ENCODE measurements at places on chromosomes 5 and 9.

DNA sequence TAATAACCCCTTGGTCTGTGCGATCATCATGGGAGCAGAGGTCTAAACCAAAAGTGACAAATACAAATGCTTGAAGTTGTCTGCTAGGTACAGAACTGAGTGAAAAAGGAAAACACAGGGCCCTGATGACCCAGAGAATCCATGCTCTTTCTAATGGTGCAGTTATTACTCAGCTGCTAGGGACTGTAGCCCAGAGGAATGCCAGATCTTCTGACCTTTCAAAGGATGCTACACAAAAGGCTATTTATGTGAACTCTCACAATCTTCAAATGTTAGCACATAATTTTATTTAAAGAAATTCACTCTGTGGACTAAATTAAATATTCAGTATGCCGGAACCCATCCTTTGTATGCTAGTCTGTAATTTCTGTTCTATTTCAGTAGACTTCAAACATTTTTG lies 79.9 kb downstream of the PRR16 start:
- no peak for DNase-seq

GRCh38 chr9:130448035-130448624 lies 3.4 kb downstream of the ASS1 start:
- DNase-seq: no peak

- DNase-seq: no peak
Observed at GRCh38 chr5:39370555-39371366, 6.5 kb upstream of the C9 start.

DNA sequence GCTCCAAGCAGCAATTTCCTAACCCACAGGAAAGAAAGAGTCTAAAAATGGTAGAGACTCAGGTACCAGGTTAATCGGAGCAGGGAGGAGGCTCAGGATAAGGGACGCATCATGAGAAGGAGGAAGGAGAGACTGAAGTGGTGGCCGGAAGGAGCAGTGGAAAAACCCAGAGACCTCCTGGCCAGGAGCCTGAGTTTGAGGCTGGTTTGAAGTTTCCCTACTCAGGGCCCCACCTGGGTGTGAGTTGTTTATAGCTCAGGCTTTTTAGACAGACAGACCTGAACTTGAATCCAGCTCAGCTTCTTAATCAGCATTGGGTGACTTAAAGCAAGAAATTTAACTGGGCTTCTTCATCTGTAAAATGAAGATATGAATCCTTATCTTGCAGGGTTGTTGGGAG lies 11.9 kb upstream of the AQP7 start:
- no peak for DNase-seq

- DNase-seq: peak; percentile 2
Observed at GRCh38 chr5:165209101-165209727, 1703.8 kb downstream of the MAT2B start.

DNA sequence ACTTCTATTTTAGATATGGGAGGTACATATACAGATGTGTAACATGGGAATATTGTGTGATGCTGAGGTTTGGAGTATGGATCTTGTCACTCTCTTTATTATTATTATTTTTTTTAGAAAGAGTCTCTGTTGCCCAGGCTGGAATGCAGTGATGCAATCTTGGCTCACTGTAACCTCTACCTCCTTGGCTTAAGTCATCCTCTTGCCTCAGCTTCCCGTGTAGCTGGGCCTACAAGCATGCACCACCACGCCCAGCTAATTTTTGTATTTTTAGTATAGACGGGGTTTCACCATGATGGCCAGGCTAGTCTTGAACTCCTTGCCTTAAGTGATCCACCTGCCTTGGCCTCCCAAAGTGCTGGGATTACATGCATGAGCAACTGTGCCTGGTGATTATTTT lies 138.4 kb upstream of the SLC28A3 start:
- DNase-seq: no peak

GRCh38 chr9:112285056-112285455 lies 48.4 kb downstream of the PTBP3 start:
- DNase-seq: no peak

- DNase-seq: no peak
Observed at GRCh38 chr5:42784132-42784531, 27.5 kb downstream of the CCDC152 start.

GRCh38 chr9:136714893-136715274 lies 2.5 kb downstream of the DIPK1B start:
- DNase-seq: no peak

GRCh38 chr5:626850-627249 lies 14.7 kb downstream of the CEP72 start:
- no peak for DNase-seq

GRCh38 chr5:11619339-11620024 lies 284.8 kb downstream of the CTNND2 start:
- no peak for DNase-seq

- no peak for DNase-seq
Observed at GRCh38 chr9:91807643-91808246, 142.3 kb downstream of the ROR2 start.

- no peak for DNase-seq
Observed at GRCh38 chr5:172454358-172455086, at the start of gene SH3PXD2B. SH3PXD2B (minus strand) TSS chr5:172454525; CDS start chr5:172454352, 173 bp downstream.

DNA sequence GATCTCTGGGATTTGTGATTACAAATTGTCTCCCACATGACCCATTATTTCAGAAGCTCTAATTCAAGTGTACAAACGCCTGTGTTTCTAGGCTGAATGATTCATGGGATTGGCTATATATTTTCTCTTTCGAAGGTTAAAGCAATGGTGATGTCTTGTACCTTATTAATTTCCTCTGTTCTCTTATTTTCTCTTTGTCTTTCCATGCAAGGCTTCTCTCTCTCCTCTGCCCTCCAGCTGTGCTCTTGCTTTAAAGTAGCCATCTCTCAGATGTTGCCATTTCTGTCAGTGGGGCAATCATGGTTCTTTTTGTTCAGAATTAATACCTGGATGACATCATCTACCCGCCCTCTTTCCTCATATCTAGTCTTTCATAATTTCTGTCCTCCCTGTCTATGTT lies 184.3 kb upstream of the ATP10B start:
- DNase-seq: no peak

GRCh38 chr9:108603141-108603540 lies 252.6 kb downstream of the ACTL7B start:
- DNase-seq: no peak

GRCh38 chr5:177183142-177183541 lies 49.6 kb downstream of the NSD1 start:
- DNase-seq: no peak

GRCh38 chr9:26975728-26976707 lies 19.8 kb downstream of the IFT74 start:
- DNase-seq: no peak

DNA sequence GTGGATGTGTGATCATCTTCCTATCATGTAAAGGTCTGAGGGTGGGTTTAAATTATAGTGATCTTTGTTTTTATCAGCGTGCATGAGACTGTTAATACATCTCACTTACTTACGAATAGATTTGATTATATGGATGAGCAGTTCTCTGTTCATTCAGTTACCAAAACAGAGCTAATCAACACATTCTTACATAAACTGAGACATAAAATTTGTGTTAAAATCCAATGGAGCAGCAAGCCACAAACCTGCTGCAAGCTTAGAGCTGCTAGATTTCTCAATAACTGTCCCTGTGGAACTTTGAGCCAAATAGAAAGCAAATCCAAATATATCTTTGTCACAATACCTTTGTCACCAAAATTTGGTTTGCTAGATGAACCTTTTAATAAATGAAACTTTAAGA lies 50.1 kb downstream of the NUDT12 start:
- peak; percentile 79 for DNase-seq

- DNase-seq: no peak
Observed at GRCh38 chr5:493119-493701, 31.0 kb downstream of the SLC9A3 start.

- DNase-seq: no peak
Observed at GRCh38 chr9:116103976-116104820, 49.4 kb upstream of the PAPPA start.

DNA sequence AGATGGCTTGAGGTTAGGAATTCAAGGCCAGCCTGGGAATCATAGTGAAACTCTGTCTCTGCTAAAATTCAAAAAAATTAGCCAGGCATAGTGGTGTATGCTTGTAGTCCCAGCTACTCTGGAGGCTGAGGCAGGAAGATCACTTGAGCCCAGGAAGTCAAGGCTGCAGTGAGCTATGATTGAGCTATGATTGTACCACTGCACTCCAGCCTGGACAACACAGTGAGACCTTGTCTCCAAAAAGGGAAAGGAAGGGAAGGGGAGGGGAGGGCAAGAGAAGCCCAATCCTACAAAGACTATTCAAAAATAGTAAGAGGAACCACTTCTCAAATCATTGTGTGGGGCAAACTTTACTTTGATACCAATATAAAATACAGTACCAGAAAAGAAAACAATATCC lies 11.2 kb downstream of the SEMA4D start:
- no peak for DNase-seq

- DNase-seq: peak; percentile 26
Observed at GRCh38 chr9:89278997-89279739, 31.8 kb upstream of the CKS2 start.

DNA sequence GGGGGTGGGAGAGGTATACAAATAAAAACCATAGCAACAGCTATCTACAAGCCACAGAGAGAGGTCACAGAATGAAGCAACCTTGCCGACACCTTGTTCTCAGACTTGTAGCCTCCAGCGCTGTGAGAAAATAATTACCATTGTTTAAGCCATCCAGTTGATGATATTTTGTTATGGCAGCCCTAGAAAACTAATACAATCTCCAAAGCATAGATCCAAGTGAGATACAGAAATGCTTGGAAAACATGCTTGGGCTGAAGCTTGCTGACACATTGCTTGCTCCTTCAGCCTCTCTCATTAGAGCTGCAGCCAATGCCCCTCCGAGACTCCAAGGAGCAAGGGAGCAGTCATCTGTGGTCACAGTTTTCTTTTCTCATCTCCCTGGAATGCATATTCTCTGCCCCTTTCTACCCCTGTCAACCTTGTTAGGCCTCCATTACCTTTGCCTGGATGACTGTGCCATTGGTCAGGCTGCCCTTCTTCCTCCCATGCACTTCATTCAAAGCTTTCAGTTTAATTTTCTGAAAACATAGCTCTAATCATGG lies 401.4 kb upstream of the KLF4 start:
- DNase-seq: peak; percentile 74

DNA sequence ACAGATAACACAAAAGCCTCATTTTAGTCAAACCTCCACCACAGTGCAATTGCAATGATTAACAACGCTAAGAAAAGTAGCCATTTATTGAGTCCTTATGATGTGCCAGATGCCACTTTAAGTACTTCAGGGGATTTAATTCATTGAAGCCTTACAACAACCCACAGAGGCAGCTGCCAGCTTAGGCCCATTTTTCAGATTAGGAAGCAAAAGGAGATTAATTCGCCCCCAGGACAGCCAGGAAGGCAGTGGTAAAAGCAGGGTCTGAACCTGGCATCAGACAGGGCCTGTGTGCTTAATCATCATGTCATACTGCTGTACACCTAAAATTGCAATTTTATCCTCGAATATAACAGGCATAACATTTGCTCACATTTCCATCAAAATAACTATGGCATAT lies 23.9 kb downstream of the MED27 start:
- no peak for DNase-seq

DNA sequence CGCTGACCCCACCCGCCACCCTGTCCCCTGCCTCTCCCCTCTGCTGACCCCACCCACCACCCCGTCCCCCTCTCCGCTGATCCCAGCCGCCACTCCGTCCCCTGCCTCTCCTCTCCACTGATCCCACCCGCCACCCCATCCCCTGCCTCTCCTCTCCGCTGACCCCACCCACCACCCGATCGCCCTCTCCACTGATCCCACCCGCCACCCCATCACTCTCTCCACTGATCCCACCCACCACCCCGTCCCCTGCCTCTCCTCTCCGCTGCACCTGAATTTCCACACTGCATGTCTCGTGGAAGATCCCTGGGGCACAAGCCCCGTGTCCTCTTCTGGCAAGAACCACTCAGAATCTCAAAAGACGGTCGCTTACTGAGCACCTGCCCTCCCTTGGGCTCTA lies 53.4 kb upstream of the OLFM1 start:
- DNase-seq: no peak

DNA sequence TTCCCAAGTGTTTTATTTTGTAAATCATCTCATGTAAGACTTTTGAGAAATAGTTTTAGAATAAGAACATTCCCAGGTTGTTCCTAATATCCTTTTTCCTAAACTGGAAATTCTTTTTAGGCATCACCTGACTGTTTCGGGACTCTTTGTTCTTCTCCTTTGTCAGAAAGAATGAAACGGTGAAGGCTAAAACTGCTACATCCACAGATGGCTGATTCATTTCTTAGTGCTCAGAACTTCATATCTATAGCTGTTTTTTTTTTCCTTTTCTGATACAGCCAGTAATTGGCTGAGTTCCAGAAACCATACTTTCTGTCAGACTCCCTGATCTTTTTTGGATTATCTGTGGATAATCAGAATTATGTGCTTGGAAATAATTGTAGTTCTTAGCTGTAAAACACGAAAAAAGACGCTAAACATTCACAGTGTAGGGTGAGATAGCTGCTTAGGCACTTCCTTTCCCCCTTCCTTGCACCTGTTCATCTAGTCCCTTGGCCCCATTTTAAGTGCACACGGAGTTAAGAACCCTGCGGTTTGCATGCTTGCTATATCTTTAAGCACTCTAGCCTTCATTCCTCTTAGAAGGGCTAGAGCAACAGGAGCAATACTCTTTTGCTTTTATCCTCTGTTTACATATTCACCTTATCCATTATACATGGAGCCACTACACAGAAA lies 283.9 kb downstream of the PJA2 start:
- DNase-seq: no peak

DNA sequence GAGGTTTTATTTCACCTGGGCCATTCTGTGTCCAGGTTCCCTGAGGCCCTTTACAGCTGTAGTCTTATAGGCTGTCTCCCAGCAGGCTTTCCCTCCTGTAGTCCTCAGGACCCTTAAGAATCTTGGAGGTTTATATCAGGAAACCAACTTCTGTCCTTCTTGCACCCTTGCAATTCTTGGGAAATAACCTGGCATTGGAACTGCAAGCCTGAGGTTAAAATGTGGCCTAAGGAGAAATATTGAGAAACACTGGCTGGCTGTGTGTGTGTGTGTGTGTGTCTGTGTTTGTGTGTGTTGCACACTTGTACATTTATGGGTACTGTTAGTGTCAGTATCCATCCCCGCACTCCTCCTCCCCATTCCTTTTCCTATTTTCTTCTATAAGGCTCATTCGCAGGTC lies 168.9 kb downstream of the PAPPA start:
- DNase-seq: no peak

DNA sequence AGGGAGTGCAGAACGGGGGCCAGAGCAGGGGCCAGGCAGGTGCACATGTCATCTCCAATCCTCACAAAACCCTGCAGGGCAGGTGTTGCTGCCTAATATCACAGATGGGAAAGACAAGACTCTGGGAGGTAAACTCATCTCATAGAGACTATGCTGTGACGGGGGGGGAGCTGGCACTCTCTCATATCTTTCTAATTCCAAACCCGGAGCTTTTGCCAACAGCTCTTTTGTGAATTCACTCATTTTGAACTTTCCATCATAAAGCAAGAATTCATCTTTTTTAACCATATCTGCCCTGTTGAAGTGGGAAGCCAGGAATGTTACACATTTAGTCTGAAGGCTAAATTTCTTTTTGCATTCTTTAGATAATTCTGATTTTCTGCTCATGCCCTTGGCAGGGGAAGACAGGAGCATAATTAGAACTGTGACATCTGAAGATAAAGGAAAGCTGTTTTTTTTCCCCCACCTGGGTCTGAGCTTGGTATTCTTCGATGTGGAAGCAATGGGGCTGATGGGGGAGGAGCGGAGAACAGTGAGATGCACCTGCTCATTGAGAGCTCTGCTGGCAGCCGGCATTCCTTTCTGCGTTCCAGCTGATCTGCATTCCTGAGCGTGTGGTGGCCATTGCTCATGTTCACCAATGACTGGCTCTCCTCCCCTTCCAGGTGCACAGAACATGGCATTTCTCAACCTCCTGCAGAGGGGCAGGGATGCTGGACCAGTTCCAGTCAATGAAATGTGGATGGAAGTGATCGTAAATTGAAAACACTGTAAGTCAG lies 159.2 kb downstream of the NSG2 start:
- DNase-seq: no peak

All from epithelial cell of proximal tubule (primary cell).